ENCODE measurements at places on chromosomes 3 and 15. TPM values are rescaled to one million over a fixed set of nuclear protein-coding genes. Genes with fewer than 3 reads are reported as not detected.

DNA sequence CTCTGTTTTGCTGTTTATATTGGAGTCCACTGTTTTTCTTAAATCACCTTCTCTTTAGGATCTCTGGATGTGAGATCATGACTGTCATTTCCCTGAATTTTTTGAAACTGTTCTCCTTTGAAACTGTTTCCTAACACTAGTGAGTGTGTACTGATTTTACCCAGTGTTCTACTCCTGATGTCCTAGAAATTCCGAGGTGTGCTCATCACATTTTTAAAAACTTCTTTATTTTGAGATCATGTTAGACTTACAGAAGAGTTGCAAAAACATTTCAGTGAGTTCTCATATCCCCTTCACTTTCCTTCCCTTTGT is 292.6 kb downstream of the NFKBIZ start:
- no peak for DNase-seq

DNA sequence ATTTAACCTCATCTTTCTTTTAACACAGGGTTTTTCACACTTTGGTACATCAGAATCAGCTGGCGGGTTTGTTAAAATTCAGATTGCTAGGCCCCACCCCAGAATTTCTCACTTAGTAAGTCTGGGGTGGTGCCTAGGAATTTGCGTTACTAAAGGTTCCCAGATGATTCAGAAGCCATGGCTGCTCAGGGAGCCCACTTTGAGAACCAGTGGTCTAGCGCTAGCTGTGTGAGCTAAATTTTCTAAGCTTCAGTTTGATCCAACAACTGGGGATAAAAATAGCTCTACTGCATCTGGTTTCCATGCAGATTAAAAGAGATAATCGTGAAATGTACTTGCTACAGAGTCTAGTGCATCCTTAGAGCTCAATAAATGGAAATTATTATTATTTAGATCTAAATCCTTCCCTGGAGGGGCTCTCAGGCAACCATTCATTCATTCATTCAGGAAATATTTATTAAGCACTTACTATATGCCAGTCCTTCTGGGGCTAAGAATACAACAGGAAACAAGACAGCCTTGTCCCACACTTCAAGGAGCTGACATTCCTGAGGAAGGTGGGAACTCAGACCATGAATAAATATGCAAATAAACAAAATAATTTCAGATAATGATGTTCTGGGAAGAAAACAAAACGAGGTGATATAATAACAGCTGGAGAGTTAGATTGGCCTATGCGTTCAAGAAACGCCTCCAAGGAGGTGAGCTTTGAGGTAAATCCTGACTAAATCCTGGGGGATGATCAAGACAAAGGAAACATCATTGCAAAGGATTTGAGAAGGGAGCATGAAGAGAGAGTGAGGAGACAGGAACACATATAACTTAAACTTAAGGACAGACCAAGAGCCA is 3.9 kb upstream of the CIDEC start:
- peak; percentile 57 for DNase-seq

DNA sequence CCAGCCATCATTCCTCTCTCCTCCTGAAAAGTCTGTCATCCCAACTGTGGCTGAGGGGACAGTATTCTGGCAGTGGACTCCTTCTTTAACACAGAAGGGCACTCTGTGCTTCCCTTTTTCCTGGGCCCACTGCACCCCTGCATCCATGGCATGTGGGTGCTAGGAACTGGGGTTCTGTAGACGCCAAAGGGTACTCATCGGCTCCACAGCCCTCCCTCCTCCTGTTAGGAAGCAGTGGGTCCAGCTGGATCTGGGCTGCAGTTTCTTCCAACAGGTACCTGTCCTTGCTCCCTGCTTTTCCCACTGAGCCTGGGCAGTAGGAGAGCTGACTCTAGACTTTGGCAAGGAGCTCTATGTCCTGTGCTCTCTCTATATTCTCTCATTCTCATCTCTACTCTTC is 6.4 kb upstream of the MANF start:
- no peak for DNase-seq

- no peak for DNase-seq
These were observed 262.2 kb downstream of the CHL1 start for GRCh38 chr3:458653-459310.

GRCh38 chr3:71117572-71118247 is 465.8 kb downstream of the FOXP1 start:
- peak; percentile 40 for DNase-seq

DNA sequence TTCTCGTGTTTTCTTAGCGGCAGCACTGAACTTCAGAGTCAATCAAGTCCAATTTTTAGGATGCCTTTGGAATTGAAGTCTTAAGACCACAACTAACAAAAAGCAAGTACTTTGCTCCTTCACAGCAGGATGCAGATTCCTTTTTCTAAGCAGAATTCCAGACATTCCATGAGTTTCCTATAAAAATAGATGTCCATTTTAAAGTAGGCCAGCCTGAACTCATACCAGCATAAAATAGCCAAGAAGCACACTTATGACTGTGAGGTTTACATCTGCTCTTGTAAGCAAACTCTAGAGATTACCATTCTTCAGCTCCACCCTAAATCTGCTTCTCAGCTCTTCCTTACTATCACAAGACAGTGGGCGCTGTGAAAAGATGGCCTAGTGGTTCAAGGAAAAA is 85.8 kb downstream of the THBS1 start:
- no peak for DNase-seq

DNA sequence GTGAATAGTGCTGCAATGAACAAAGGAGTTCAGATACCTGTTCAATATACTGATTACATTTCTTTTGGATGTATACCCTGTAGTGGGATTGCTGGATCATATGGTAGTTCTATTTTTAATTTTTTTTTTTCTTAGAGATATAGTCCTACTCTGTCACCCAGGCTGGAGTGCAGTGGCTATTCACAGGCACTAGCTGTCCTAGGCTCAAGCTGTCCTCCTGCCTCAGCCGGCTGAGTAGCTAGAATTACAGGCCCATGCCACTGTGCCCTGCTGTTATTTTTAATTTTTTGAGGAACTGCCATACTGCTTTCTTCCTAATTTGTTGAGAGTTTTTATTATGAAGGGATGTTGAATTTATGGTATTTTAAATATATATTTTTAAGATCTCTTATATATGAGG is 23.0 kb upstream of the CACNA2D3 start:
- no peak for DNase-seq

DNA sequence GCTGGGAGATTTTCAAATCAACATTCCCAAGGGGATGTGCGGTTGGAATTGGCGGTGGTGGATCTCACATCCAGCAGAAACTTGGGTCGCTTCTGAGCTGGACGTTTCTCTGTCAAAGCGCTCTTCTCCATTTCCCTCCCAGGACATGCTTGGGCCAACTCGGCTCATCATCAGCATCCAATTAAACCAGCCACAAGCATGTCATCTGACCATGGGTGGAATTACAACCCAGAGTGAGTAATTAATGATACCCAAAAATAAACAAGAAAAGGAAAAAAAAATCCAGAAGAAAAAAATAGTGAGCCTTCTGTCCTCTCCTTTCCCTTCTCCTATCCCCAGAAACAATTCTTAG is 111.2 kb downstream of the XXYLT1 start:
- DNase-seq, result peak; percentile 24

DNA sequence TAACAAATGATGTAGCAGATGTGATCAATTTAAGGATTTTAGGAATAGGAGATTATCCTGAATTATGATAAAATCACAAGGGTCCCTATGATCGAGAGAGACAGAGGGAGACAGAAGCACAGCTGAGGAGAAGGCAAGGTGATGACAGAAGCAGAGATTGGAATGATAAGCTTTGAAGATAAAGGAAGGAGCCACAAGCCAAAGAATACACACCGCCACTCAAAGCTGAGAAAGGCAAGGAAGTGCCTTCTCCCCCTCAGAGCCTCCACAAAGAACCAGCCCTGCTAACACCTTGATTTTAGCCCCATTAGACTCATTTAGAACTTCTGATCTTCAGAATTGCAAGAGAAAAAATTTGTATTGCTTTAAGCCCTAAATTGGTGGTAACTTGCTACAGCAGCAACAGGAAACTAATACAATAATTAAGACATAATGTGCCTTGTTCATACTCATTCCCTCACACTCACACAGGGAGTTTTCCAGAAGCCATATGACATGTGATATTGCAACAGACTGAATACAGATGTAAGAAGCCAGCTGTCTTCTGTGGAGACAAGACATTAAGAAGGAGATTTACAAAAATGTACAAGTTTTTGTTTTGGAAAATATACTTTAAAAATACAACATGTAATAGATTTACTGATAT is 38.2 kb downstream of the TRANK1 start:
- peak; percentile 81 for DNase-seq

DNA sequence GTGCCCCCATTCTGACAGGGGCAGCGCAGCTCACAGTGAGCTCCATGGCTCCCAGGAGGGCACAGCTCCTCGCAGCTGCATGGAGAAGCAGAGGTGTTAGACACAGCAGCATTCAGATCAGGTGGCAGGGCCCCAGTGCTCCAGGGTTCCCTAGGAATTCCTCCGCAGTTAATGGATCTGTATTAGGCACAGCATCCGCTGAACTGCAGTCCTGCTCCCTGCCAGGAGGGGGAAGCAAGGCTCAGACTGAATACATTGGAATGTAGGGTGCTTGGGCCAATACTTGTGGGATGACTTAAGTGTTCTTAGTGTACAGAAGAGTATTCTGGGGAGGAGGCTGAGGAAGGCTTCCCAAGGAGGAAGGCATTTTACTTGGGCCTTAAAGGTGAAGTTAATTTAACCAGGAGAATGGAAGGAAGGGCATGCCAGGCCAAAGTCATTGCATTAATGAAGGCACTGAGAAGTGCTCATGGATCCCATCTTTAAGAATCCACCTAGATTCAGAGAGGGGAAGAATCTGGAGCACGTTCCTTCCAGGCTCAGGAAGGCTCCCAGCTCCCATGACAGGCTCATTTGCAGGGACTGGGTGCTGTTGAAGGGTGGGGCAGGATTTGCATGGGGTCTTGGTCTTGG is 111.6 kb downstream of the RAB11A start:
- DNase-seq, result peak; percentile 79

DNA sequence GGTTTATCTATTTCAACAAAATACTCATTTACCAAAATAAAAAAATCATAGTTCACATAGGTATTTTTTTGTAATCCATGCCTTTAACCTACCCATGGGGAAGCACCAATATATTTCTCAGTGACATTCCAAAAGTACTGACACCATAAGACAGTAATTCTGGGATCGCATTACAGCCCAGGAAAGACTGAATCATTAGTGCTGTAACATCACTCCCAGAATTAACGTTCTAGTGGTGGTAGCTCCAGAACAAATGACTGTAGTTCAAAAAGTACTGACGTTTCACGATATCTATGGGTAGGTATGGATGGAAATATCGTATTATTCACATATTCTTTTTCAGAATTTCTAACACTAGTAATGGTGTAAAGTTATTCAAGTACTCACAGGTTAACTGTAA is 54.3 kb upstream of the NEK10 start:
- peak; percentile 53 for DNase-seq

- no peak for DNase-seq
These were observed 83.1 kb upstream of the OCA2 start for GRCh38 chr15:28182216-28182615.

DNA sequence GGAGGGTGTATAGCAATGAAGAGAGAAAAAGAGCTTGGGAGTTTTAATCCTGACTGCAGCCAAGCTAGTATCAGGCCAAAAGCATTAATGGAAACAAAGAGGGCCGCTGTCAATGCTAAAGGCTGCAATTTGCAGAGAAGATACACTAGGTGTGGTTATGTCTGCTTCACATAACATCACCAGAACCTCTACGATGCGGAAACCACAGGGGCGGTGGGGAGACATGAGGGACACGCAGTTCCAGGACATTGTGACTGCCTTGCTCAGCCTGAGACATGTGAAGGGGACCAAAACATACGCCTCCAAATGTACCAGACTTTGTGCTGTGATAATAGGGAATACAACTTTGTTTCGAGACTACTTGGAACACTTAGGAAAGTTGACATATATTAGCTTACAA is 88.4 kb downstream of the APBA2 start:
- no peak for DNase-seq

DNA sequence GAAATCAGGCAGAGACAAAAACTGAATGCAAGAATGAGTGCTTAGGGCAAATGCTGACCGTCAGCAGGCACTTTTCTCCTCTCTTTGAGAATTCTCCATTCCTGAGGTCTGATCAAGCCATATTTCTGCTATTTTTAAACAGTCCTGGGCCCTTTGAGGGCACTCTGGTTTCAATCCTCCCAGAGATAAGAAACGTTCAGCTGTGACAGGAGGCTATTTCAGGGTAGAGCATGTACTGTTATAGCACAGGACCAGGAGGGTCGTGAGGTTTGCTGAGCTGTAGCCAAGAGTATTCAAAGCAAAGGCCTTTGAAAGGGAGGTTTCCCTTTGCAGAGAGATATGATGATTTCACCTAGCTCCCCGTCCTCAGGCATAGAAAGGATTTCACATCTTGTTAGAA is 39.6 kb upstream of the PDZRN3 start:
- DNase-seq, result no peak

DNA sequence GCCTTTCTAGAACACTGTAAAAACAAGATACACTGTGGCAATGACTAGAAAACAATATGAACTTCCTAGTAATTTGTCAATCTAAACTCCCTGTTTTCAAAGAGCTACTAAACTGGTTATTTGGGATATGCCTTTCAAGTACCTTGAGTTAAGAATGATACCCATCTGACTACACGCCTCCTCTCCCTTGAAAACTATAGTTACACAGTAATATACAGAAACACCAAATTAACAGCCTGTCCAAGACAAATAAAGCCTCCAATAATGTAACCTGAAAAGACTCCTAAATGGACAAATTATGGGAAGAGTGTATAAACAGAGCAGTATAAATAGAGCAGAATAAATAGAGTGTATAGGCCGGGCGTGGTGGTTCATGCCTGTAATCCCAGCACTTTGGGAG is 70.1 kb downstream of the SMARCC1 start:
- no peak for DNase-seq

DNA sequence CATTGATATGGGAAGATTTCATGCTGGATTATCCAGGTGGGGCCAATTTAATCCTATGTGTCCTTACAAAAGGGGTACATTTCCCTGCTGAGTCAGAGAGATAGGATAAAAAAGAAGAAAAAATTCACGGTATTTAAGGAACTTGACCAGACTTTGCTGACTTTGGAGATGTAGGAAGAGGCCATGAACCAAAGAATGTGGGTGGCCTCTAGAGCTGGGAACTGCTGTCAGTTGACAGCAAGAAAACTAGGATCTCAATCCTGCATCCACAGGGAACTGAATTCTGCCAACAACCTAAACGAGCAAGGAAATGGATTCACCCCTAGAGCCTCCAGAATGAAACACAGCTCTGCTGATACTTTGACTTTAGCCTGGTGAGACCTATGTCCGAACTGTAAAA is 148.1 kb upstream of the SLC24A5 start:
- no peak for DNase-seq

DNA sequence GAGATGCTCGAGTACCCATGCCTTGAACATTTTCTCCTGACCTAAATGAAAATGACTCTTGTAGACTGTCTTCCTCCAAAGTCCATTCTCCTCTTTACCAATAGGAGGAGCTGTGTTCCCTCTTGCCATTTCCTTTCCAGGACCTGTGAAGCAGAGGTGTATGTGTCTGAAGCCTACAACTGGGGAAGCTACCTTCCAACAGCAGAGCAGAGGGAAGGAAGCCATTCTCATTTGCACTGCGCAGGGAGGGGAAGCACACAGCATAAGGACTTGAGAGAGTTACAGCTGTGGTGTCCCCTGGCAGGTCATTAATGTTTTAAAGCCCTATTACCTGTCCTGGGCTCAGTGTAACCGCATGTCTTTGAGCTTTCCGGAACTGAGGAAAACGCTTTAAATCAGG is 38.7 kb downstream of the HSPBAP1 start:
- DNase-seq, result peak; percentile 10

The PPP1R14D gene
- not detected for total RNA-seq

The CCDC13 gene
- 0.51 TPM for total RNA-seq

The ERC2 gene
- 0.26 TPM for total RNA-seq

The TOPBP1 gene
- total RNA-seq, result 15.2 TPM
